ENCODE measurements at places on chromosomes 3 and 15.

DNA sequence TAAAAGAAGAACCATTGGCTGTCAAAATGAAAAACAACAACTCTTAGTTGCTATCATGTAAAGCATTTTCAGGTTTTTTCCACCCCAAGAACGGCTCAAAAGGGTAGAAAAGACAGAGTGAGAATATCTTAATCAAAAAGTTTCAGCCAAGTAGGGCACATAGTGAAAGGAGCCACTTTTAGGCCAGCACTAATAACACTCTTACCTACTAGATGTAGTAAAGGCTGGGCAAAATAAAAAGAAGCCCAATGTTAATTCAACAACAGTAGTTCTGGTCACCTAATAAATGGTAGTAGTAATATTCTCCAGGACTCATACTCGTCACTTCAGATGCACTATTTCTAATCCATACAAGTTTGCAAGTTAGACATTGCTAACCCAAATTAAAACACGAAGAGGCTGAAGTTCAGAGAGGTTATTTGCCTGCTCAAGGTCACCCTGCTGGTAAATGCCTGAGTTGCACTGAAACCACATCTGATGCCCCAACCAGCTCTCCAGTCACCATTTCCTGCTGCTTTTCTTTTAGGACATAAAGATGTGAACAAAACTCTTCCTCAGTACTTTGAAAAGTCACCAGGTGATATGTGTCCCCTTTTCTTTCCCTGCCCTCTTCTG, 7.5 kb downstream of the GOLIM4 start:
- DNase-seq, result no peak

DNA sequence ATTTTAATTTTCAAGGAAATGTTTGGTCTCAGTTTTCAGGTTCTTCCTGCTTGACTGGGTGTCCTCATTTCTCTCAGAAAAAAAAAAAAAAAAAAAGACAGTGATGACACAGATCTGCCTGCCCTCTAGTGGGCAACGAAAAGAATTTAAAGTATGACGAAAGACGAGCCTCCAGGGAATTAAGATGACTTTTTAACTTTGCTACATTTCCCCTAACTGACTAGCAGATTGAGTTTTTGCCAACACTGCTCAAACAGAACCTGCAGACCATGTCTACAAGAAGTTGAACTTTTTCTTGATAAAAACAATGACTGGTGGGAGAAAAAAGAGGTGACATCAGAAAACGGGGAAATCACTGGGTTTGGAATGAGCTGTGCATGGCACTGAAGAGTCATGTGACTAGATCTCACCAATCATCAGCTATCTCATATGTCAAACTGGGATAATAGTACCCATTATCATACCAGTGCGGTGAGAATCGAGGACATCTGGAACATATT, 40.8 kb downstream of the EOMES start:
- no peak for DNase-seq

DNA sequence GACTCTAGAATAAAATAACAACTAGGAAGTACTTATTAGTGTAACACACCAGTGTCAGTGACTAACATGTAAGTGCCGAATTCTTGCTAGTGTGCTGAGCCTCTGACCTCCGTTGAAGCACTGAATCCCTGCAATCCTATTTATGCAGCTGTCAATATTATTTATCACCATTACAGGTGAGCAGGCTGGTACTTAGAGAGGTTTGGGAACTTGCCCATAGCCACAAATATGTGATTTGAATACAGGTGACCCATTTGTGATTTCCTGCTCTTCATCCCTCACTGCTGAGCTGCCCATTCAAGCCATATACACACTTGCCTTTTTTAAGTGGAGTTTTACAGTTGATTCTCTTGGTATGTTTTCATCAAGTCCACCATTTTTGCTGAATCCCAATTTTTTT, 12.2 kb downstream of the EIF4E3 start:
- DNase-seq, result no peak

DNA sequence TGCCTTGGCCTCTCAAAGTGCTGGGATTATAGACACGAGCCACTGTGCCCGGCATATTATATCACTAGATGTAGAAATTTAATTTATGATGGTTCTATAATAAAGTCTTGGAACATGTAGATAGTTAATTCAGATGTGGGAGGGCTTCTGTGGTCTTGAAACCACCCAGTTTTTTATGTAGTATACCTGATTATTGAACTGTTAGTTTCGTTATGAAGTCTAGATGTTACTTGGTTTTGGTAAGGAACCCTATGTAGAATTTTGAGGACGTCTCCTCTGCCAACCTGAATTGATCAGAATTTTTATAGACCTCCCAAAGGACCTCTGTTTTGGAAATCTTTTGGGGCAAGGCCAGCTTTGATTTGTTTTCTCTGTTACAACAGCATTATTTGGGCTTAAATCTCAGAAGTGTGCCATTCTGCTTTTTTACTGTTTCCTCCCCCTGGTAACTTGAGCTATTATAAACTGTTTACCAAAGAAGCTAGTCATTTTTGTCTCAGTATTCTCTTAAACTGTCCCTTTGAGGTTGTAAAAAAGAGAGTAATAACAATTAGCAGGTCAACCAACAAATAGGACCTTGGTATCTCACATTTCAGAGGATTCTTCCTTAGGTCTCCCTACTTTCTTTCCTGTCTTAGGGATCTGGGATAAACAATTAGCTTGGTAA, 20.8 kb downstream of the AKAP13 start:
- no peak for DNase-seq

- no peak for DNase-seq
Observed at GRCh38 chr3:113548501-113548900, 16.1 kb downstream of the SIDT1 start.

DNA sequence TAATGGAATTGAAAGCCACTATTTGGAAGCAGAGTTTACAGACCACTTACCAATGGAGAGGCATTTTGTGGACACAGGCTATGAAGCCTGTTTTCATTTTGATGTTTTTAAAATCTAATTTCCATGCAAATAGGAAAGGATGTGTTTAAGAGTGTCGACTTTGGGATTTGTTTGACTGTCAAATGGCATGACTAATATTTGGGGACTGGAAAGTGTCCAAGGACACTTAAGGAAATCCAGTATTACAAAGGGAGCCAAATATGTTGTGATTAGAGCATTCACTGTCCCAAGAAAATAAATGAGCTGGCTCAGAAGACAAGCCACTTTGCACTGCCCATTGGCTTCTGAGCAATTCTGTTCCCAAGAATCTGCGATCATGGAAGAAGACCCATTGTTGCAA, 34.0 kb upstream of the SLC6A11 start:
- no peak for DNase-seq

DNA sequence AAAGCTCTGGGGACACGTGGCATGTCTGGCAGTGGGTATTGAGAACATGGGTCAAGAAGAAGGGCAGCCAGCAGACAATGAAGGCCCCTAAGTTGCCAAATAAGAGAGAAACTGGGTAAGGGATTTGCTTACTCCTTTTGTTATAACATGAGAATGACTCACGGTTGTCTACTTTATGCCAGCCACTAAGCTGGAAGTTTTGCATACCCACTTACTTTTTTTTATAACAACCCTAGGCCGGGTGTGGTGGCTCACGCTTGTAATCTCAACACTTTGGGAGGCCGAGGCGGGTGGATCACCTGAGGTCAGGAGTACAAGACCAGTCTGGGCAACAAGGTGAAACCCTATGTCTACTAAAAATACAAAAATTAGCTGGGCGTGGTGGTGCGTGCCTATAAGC, 50.0 kb downstream of the DRD3 start:
- no peak for DNase-seq

GRCh38 chr15:89363133-89363532, 28.5 kb upstream of the POLG start:
- no peak for DNase-seq

DNA sequence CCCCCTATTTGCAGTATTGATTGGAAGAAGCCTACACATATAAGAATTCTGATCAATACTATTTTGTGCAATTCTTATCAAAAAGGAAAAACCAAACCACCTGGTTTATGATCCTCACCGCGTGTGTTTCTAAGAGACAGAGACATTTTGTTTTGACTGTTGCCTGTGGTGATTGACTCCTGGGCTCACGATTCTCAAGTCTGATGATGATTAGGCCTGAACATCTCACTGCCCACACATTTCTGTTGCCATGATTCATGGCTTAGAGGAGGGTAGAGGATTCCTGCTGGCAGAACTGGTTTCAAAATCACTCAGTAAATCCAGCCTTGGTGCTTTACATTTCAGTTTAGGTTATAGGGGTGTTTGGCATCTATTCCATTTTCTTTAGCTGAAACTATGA, 88.3 kb upstream of the UBE3A start:
- no peak for DNase-seq

GRCh38 chr3:98557324-98558010, 25.7 kb downstream of the GPR15 start:
- DNase-seq, result peak; percentile 19

DNA sequence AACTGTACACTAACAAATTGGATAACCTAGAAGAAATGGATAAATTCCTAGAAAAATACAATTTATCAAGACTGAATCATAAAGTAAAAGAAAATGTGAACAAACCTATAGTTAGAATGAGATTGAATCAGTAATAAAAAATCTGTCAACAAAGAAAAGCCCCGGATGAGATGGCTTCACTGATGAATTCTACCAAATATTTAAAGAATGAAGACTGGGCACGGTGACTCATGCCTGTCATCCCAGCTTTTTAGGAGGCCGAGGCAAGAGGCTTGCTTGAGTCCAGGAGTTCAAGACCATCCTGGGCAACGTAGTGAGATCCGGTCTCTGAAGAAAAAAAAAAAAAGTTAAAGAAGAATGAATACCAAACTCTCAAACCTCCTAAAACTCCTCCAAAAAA, 17.7 kb upstream of the AP4E1 start:
- no peak for DNase-seq

DNA sequence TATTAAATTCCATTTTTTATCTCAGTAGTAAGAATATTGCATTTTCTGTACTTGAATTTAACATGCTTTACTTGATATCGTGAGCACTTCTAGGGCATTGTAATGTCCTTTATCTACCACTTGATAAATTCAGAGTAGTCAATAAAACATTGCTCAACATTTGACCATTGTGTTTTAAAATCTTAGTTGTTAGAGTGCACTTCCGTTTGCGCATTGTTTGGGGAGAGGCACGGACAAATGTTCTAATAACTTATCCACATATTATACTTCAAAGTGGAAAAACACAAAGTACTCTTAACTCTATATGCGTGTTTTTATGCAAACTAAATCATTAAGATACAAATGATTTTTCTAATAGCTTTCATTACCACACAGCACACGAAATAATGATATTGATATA, 419 bp downstream of the FAM227B start:
- DNase-seq, result no peak

GRCh38 chr15:90062462-90062932, 39.8 kb downstream of the IDH2 start:
- no peak for DNase-seq

GRCh38 chr3:179166561-179167201, 18.5 kb downstream of the PIK3CA start:
- no peak for DNase-seq

DNA sequence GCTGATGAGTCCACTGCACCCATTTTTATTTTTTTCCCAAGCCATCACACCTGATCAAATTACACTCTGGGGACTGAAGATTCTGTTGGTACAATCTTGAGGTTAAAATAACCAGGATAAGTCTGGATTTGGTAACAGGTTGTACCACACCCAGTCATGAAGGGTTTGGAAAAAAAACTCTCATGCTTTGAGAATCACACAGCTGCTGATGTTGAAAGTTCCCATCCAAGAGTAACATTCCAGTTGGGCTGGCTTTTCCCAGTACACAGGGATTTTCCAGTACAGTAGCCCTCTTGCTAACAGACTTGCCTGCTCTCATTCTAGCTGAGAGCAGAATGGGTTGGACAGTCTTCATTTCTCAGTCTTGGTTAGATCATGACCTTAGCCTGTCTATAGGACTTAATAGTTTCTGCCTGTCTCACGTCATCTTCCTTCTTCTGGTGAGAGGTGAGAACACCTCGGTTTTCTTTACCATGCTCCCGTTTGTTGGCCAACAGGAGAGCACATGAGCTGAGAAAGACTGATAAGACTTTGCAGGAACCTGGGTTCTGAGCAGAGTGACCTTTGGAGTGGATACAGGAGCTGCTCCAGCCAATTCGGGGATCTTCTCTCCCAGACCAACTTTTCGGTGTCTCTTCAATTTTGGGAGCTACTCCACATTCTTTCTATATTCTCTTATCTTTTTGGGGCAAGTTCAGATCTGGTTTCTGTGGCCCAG, 300.1 kb upstream of the LYSMD4 start:
- no peak for DNase-seq

GRCh38 chr3:134630506-134630905, 20.3 kb downstream of the KY start:
- no peak for DNase-seq

DNA sequence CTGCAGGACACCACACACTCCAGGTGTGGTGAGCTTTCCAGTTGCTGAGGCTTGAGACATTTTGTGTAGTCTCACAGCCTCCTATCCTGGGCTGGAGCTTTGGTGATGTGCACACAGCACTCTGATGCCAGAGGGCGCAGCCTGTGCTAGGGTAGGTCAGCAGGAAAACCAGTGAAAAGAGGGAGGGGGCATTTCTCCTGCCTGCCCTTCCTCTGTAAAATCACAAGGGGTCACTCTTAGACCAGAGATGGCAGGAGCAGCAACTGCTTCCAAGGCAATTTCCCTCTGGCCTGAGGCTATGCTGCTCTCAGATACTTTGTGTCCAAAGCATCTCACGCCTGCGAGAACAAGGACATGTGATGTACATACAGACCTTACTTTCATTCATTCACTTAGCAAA, 16.5 kb upstream of the MUSTN1 start:
- DNase-seq, result no peak

- no peak for DNase-seq
Observed at GRCh38 chr3:139491027-139491700, 14.8 kb upstream of the RBP2 start.

DNA sequence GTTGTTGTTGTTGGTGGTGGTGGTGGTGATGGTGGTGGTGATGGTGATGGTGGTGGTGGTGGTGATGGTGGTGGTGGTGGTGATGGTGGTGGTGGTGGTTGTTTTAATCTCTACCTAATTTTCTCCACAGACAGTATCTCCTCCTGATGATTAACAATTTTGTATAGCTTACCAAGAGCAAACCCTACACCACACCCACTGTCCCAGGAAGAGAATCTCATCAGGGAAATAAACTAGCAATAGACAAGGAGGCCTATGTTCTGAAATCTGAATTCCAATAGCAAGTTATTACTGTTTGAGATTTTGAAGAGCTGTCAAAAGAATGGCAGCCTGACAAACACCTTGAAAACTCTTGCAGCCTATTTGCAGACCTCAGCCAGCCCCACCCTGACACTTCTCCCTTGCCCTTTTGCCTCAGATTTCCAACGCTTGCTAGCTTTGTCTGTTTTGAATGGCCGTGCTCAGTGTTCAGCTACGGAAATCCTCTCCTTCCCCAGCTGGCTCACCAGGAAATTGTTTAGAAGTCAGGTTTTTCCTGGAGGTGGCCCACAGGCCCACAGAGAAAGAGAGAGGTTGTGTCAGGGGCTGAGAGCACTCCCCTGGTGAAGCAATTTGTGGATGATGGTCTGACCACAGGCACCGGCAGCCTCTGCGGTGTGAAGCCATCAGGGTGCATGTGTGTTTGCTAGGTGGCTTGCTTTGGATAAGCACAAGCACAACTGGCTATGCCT, 101.6 kb downstream of the MAGI1 start:
- DNase-seq, result no peak

GRCh38 chr15:84775867-84776449, 27.6 kb downstream of the ZNF592 start:
- no peak for DNase-seq
